Heart right ventricle (tissue), 16 donors: ENCODE measurements at places on chromosomes 4 and X.

- H3K27ac ChIP-seq: no peak overlapping the region
- no peaks in the 10 kb centered on the region for H3K36me3 ChIP-seq
- no peaks in the 10 kb centered on the region for H3K27me3 ChIP-seq
- no peaks in the 10 kb centered on the region for H3K4me1 ChIP-seq
- no peak for DNase-seq
These were observed 15.9 kb upstream of the SPARCL1 start for GRCh38 chr4:87545052-87545451.

DNA sequence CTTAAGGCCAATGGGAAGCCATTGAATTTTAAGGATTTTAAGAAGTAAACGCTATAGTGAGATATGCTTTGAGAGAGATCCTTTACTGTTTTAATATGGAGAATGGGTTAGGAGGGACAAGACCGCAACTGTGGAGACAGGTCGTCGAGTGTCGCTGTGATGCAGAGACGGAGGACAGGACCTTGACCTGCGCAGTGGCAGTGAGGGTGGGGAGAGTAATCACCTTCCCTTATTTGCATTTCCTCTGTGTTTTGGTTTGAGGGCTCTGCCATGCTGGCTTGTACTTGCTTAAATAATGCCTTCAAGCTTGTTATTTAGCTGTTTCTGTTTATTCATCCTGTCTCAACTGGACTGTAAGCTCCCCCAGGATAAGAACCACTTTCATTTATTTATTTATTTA is 345.0 kb downstream of the FBXW7 start:
- DNase-seq: no peak
- no peak overlapping the region for H3K4me3 ChIP-seq
- H3K36me3 ChIP-seq: no peaks in the 10 kb centered on the region
- H3K4me1 ChIP-seq: no peaks in the 10 kb centered on the region
- H3K27me3 ChIP-seq: no peaks in the 10 kb centered on the region

- no peak for DNase-seq
- H3K4me3 ChIP-seq: no peak overlapping the region
- H3K36me3 ChIP-seq: no peaks in the 10 kb centered on the region
- no peak overlapping the region for H3K27ac ChIP-seq
- H3K4me1 ChIP-seq: no peaks in the 10 kb centered on the region
These were observed 412.4 kb downstream of the DMD start for GRCh38 chrX:32798990-32799389.

DNA sequence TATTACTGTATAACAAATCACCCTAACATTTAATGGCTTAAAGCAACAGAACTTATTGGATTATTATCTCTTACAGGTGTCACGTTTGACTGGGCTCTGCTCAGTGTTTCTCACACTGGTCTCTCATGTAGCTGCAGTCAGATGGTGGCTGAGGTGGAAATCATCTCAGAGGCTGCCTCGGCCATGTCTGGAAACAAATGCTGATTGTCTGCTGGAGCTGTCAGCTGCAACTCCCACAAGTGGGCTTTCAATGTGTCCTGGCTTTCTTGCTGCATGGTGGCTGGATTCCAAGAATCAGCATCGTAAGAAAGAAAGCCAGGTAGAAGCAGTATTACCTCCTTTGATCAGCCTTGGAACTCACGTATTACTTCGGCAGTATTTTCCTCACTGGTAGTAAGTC is 277.6 kb downstream of the SPANXN1 start:
- no peaks in the 10 kb centered on the region for H3K36me3 ChIP-seq
- H3K4me1 ChIP-seq: no peaks in the 10 kb centered on the region
- H3K4me3 ChIP-seq: no peak overlapping the region
- no peak overlapping the region for H3K27ac ChIP-seq

GRCh38 chr4:144712775-144713174 is 66.8 kb downstream of the HHIP start:
- DNase-seq: no peak
- no peaks in the 10 kb centered on the region for H3K4me1 ChIP-seq
- H3K27me3 ChIP-seq: no peaks in the 10 kb centered on the region
- no peak overlapping the region for H3K4me3 ChIP-seq

GRCh38 chr4:15232366-15233263 is 195.2 kb upstream of the C1QTNF7 start:
- no peaks in the 10 kb centered on the region for H3K36me3 ChIP-seq
- H3K4me3 ChIP-seq: no peak overlapping the region
- H3K4me1 ChIP-seq: peaks cover 18% of the 10 kb centered on the region
- no peak for DNase-seq
- no peaks in the 10 kb centered on the region for H3K27me3 ChIP-seq

- H3K4me1 ChIP-seq: peaks cover 18% of the 10 kb centered on the region
- DNase-seq: no peak
- H3K36me3 ChIP-seq: no peaks in the 10 kb centered on the region
- H3K27ac ChIP-seq: no peak overlapping the region
These were observed 49.0 kb downstream of the AMMECR1 start for GRCh38 chrX:110268886-110269285.

DNA sequence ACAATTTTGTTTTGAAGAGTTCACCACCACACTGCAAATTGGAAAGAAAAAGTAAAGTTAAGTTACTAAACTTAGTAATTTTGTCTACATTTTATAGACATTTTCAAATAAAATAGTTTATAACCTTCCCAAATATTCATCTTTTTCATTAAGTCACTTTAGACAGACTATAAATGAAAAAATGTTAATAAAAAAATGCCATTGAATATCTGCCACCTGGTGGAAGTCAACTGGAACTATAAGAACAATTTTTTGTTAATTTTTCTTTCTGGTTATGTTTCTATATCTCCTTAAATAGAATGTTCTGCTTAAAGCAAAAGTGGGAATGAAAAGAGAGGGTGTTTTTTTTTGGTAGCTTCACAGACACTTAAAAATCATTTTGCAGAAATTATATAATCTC is 534.4 kb upstream of the PCDH10 start:
- H3K4me3 ChIP-seq: no peak overlapping the region
- no peaks in the 10 kb centered on the region for H3K4me1 ChIP-seq
- no peak overlapping the region for H3K27ac ChIP-seq
- no peaks in the 10 kb centered on the region for H3K27me3 ChIP-seq
- no peak for DNase-seq
- no peaks in the 10 kb centered on the region for H3K36me3 ChIP-seq

GRCh38 chrX:136246201-136246600 is 5.0 kb downstream of the MAP7D3 start:
- H3K27me3 ChIP-seq: no peaks in the 10 kb centered on the region
- no peak for DNase-seq

- no peaks in the 10 kb centered on the region for H3K4me1 ChIP-seq
- H3K27ac ChIP-seq: no peak overlapping the region
- H3K4me3 ChIP-seq: no peak overlapping the region
- no peaks in the 10 kb centered on the region for H3K36me3 ChIP-seq
These were observed 236.3 kb upstream of the NWD2 start for GRCh38 chr4:37008199-37008598.

GRCh38 chr4:102794999-102795398 is 32.4 kb downstream of the UBE2D3 start:
- H3K27me3 ChIP-seq: no peaks in the 10 kb centered on the region
- H3K4me3 ChIP-seq: no peak overlapping the region
- H3K27ac ChIP-seq: no peak overlapping the region
- H3K4me1 ChIP-seq: peaks cover 7% of the 10 kb centered on the region
- H3K36me3 ChIP-seq: peaks cover 43% of the 10 kb centered on the region
